ENCODE measurements at places on chromosomes 12 and 14.

- DNase-seq = no peak
Observed at GRCh38 chr14:74619672-74620131, 7.7 kb upstream of the LTBP2 start.

DNA sequence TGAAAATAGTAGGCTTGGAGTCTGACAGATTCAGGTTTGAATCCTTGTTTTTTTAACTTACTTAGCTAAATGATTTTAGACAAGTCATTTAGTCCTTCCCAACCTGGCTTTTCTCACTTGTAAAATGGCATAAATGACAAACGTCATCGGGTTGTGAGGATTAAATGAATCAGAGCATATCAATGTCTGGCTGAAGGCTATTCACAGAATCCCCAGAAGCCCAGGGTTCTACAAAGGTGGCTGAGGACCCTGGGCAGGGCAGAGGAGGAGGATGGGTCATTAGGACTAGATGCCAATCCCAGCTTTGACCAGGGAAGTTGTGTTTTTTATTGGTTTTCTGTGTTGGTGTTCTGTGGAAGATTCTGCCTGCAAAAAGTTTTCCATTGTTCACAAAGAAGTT is 7.6 kb upstream of the PTPRB start:
- DNase-seq = no peak

DNA sequence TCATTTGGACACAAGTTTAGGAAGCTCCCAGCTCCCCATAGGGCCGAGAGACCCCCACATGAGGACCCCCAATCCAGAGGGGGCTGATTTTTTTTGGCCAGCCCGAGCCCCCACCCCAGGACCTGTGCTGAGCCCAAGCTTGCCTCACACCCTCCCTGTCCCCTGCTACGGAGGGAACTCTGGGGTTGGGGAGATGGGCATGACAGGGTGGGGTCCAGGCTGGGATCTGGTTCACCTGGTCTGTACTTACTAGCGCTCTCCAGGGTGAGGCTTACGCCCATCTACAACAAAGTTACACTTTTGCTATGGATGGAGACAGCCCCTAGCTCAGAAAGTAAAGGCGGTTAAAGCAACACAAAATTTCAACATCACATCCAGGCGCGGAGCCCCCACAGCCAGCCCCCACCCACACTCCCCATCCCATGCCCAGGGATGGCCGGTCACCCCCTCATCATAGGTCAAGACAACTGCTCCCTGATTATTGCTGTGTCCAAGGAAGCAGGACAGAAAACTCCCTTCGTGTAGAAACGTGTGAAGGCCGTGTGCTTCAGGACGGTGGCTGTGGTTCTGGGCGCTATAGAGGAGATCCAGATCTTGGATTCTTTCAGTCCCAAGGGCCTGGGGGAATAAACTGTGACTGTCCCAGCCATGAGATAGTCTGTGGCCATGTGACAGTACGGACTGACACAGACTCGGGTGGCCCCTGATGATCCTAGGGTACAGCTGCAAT is 10.7 kb downstream of the SLC25A29 start:
- DNase-seq = no peak

DNA sequence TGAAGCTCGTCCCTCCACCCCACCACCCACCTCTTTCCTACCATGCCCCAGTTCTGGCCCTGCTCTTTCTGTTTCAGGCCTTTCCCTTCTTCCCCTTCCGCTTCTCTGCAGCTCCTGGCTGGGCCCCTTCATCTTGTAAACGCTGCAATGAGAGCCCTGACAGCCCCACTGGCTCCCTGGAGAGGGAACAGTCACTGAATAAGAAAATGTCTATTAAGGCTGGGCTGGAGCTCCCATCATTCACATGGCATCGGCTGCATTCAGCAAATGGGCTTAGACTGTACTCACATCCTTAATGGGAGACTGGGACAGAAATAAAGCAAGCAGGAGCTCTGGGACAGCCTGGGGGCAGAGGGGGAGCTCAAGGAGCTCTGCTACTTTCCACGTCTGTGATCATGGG is 45.2 kb upstream of the TUNAR start:
- no peak for DNase-seq

- DNase-seq = no peak
Observed at GRCh38 chr12:30847259-30847658, 79.3 kb upstream of the TSPAN11 start.

GRCh38 chr14:104935955-104936354 is 11.3 kb downstream of the PLD4 start:
- no peak for DNase-seq

DNA sequence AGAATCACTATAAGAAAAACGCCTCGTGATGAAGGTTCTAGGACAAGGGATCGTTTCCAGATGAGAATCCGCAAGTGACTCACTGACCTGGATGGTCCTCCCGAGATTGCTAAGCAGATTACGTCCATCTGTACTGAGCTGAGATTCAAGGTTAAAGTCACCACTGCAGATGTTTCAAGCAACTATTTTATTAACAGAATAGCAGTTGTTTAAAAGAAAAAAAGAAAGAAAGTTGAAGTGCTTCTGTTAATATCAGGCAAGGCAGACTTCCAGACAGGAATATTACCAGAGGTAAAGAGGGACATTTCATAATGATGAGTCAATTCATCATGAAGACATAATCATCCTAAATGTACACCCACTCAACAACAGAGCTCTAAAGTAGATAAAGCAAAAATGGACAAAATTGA is 17.9 kb downstream of the PXN start:
- no peak for DNase-seq

- DNase-seq = no peak
Observed at GRCh38 chr12:3772380-3772779, 19.5 kb upstream of the CRACR2A start.

DNA sequence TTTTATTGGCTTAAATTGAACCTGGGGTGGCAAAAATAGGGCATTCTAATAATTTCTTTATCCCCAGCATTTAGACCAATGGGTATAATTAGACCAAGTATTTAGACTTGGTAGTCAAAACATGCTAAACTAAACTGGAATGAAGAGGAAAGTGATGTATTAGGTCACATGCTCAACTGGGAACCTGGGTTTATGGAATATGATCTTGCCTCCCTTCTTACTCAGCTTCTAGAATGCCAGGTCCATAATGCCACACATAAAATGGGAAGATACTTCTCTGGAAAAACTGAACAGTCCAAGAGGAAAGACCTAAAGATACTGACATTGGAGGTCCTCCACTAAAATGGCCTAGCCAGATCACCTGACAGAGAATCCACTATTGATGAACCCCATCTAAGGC is 6.2 kb upstream of the BIN2 start:
- no peak for DNase-seq

DNA sequence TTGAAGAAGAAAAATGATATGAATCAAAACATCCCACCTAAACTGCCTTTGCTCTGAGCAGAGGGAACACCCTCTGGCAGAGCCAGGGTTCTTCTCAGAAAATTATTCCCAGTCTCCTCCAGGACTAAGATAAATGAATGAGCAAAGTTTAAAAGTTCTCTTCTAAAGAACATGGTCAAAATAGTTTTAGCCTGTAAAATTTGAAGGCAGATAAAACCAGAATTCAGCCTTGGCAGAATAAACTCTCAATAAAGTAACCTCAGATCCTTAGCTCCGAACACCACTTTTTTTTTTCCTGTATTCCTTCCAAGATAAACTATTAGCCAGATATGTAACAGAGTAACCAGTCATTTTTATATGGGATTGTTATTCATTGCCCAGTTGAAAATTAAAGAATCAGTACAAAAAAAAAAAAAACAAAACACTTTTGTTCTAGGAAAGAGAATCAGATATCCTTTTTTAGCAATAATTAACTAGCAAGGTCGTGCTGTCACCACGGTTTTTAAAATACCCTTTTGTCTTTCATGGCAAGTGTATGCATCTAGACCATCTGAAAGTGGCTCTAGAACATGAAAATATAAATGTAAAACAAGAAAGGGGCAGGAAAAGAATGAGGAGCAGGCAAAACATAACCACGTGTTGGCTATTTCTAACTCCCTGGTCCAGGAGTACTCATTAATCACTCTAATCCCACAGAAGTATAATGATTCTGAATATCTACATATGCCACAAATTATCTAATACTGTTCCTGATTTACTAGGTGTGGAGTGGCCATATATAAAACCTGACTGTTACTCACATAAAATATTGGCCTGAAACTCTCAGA is 60.8 kb downstream of the CAPZA3 start:
- no peak for DNase-seq

GRCh38 chr14:21350539-21350938 is 33.3 kb downstream of the SUPT16H start:
- no peak for DNase-seq

- DNase-seq = no peak
Observed at GRCh38 chr14:49875640-49876198, 17.2 kb upstream of the ARF6 start.

DNA sequence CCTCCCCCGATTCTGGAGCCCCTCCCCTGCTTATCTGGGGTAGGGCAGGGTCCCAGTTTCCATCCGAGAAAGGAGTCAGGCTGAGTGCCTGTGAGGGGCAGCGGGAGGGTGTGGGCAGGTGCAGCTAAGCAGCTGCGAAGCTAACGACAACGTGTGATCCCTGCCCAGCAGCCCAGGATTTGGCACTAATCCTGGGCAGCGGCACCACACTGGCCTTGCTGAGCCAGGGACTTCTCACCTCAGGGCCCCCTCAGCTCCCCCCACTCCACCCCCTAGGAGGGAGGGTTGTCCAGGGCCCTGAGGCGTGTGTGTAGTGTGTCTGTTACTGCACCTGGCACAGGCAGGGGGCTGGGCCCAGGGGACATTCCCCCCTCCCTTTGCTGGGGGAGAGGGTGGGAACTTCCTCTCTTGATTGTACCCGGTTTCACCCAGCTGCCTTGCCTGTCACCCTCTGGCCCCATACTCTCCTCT is 1.8 kb downstream of the SMIM41 start:
- DNase-seq = no peak

DNA sequence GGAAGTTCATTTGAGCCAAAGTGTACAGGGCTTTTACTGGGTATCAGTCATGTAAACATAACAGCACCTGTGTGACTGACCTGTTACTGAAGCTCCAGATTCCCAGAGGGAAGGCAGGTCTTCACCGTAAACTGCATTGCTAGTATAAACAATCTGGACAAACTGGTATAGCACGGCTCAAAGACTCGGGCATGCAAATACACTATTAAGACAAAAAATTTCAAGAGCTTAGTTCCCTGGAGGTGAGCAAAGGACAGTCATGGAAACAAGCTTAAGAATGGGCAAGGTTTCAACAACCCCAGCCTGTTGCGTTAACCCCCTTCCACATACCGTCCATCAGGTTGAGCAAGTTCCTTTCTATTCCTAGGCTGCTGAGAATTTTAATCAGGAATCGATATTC is 9.4 kb downstream of the PARP11 start:
- no peak for DNase-seq

- DNase-seq = no peak
Observed at GRCh38 chr12:9049520-9050133, 60.3 kb downstream of the KLRG1 start.

DNA sequence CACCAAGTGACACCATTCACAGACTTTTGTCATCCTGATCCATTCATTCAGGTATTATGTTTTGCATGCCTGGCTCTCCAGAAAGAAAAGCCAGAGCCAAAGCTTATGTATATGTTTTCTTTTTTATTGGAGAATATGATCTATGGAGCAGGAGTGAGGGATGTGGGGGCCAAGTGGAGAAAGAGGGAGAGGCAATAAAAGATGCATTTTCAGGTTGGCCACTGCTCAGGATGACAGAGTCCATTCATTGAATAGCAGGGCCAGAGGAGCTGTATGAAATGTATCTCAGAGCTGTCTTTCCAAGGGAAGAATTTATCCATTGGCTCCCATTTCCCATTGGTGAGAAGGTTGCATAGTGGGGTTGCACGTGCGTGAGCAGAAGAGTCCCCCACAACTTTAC is 416.1 kb downstream of the ATP23 start:
- DNase-seq = no peak

GRCh38 chr12:55847603-55848291 is 5.0 kb upstream of the MMP19 start:
- DNase-seq = no peak

DNA sequence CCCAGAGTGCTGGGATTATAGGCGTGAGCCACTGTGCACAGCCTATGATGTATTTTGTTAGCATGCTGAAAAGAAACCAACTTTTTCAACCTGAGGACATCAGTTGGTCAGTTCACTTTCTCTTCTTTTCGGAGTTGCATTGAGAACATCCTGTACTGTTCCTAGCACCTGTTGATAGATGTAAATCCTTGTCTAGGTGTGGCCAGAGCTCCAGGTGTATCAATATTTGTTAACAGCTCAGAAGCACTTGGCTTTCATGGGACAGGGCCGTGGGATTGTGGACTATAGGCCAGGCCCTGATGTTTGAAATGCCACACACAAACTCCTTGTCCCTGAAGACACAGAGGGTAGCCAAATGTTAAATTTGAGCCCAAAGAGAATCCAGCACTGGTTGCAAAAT is 14.9 kb downstream of the HCAR2 start:
- no peak for DNase-seq

DNA sequence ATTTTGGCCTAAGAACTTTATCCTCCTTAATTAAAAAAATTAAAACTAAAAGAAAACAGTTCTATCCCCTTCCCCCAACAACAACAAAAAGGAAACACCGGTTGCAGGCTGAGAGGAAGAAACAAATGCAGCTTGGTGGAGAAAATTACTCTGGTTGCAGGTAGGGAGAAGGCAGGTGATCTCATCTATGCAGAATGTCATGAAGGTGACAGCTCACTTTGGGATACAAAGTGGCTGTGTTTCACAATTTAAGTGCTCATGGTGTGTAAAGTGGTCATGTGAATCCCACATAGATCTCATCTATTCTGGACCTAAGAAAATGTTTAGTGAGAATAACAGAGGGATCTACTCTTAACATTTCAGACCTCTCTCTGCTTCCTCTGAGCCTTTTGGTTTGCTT is 219.7 kb upstream of the PKP2 start:
- no peak for DNase-seq

DNA sequence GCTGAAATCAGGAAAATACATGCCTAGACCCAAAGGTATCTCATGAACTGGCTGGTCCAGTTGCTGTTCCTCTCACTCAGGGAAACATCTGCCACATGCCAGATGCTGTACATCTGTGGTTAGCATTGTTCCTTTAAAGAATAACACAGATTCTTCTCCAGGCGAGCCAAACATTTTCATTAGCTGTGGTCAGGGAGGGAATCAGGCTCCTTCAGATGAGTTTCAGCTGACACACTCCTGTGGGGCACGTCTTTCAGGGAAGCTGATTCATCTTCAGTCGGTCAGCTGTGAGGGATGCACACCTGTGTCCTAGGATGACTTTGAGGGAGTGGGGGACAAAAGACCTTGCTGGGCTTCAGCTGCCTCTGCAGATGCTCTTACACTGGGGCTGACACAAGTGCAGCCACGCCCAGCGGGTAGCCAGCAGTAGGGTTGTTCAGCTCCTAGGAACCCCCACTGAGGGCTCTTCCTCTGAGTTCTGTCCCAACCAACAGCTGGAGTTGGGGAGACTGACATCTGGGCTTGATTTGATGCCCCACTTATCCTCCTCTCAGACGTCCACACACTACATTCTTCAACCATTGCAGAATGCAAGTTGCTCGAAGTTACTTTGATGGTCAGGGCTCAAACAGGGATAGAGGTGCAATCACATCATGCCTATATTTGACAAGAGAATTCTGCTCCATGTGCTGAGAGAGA is 155.0 kb downstream of the NUAK1 start:
- no peak for DNase-seq

All from effector memory CD4-positive, alpha-beta T cell (primary cell).